ENCODE measurements at places on chromosomes 1 and 21.

- DNase-seq: no peak
Measured at GRCh38 chr1:199723250-199723956, 304.1 kb upstream of the NR5A2 start.

DNA sequence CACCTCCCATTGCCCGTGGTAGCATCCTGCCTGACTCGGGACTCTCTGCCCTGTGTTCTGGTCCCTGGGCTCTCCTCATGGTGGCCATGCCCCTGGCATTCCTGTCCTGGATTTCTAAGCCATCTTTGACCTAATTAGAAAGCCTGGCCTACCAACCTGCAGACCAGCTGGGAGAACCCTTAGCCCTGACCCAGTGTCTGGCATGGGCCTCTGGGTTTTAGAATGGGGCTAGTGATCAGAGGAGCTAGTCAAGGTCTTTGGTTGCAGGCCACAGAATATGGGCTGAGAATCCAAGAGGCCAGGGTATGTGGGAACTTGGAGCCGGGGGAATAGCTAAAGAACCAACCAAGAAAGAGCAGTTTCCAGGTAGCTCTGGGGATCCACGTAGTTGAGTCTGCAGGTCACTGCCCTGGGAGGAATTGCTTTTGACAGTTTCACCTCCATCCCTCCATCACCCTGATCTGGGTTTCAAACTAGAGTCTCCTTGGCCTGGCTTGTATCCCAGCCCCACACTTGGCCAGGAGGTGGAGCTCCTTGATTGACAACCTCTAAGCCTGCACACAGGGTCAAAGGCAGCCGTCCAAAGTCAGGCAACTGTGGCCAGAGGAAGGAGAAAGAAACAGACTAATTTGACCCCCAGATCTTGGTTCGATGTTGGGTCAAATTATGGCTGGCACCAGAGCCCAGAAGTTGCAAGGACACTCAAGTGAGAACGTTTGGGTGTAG is 54.7 kb upstream of the ABCG1 start:
- DNase-seq: no peak

DNA sequence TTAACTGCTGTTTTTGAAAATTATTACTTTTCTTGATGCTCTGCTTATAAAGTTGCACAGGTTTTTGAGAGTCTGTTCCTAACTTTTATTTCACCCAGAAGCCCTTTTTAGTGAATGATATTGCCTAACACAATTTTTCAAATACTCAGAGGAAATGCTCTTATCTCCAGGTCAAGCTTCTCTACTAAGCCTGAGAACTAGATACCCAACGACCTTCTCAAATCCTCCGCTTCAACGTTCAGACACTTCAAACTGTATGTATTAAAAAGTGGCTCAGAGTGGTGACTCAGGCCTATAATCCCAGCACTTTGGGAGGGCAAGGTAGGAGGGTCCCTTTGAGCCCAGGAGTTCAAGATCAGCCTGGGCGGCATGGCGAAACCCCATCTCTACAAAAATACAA is 88.5 kb downstream of the ASH1L start:
- no peak for DNase-seq

GRCh38 chr1:226873771-226874578 is 3.6 kb downstream of the PSEN2 start:
- no peak for DNase-seq

- no peak for DNase-seq
Measured at GRCh38 chr1:45340816-45341466, 701 bp upstream of the MUTYH start.

- no peak for DNase-seq
Measured at GRCh38 chr1:170734412-170735175, 70.7 kb downstream of the PRRX1 start.

- no peak for DNase-seq
Measured at GRCh38 chr1:29603622-29604021, 367.3 kb downstream of the PTPRU start.

GRCh38 chr1:52551507-52552235 is 1.2 kb downstream of the TUT4 start:
- no peak for DNase-seq

- DNase-seq: no peak
Measured at GRCh38 chr1:245110406-245110805, 44.4 kb upstream of the KIF26B start.
